MCF 10A (cell line): ENCODE measurements at places on chromosomes 6 and 20. TPM values are rescaled to one million over a fixed set of nuclear protein-coding genes. Genes with fewer than 3 reads are reported as not detected.

- no peak for DNase-seq
These were observed 30.3 kb downstream of the PLCG1 start for GRCh38 chr20:41167481-41168253.

DNA sequence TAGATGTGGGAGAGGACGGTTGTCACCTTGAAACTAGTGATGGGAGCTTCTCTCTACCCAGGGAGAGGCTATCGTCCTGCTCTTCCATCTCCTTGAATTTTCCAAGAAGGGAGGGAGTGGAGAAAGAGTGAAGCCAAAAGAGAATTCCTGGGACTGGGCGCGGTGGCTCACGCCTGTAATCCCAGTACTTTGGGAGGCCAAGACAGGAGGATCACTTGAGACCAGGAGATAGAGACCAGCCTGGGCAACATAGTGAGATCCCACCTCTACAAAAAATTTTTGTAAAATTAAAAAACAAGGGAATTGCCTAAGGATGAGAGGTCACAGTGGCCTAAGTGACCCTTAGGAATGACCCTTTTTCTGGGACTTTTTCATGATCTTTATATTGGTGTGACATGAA, 8.8 kb downstream of the MYH7B start:
- DNase-seq: no peak

DNA sequence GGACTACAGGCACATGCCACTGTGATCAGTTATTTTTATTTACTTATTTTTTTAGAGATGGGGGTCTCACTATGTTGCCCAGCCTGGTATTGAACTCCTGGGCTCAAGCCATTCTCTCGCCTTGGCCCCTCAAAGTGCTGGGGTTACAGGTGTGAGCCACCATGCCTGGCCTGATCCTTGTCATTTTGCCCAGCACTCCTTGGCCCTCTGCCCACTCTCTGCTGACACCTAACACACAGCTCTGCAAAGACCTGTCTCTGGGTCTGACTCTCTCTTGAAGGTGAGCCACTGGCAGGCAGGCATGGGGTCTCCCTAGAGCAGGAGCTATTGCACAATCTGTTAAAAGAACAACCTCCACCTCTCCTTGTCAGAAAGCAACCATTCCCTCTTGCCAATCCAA, 155.6 kb downstream of the ZFP64 start:
- peak; percentile 38 for DNase-seq

DNA sequence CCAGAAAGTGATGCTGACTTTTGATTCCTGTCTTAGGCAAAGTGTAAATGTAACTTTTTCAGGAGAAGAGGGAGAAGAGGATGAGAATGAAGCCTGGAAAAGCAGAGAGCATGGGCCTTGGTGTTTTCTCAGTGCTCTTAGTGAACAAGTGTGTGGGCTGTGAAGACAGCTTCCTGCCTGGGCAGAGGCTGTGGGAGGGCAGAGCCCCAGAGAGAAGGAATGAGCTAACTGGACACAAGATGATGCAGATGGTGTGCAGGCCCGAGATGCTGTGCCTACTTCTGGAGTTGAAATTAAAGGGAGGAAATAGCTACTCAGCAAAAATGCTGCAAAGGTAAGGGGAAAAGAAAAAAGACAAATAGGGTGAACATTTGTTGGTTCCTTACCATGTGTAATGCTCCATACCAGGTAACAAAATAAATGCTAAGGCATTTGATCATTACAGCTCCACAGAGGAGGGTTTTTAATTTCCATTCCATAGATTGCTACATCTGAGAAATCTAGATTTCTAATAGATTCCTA, 87.0 kb upstream of the CEP162 start:
- DNase-seq: no peak

The SLC22A2 gene
- not detected in 2 replicates for total RNA-seq

DNA sequence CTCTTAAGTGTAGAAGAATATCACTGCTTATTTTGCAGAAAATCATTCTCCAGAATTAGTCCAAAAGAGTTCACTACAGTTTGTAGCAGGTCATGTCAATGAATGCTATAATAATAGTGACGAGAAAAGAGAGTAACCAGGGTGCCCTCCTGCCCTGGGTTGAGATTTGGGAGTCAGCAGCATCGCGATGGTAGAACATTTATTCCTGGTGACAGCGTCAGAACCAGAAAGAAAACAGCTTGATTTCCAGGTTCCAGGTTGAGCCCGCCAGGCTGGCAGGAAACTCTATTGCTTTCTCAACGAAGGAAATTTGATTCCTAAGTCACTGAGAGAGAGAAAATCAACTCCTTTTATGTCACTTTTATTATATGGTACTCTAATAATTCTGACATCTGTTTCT, 550.3 kb downstream of the QKI start:
- DNase-seq: no peak

GRCh38 chr6:141401168-141401567, 731.6 kb upstream of the GJE1 start:
- DNase-seq: no peak

GRCh38 chr6:13141387-13141786, 186.9 kb downstream of the TBC1D7 start:
- DNase-seq: no peak

- DNase-seq: no peak
These were observed 4.3 kb downstream of the DLGAP4 start for GRCh38 chr20:36310215-36310981.

GRCh38 chr6:56486681-56487080, 156.0 kb downstream of the DST start:
- no peak for DNase-seq

DNA sequence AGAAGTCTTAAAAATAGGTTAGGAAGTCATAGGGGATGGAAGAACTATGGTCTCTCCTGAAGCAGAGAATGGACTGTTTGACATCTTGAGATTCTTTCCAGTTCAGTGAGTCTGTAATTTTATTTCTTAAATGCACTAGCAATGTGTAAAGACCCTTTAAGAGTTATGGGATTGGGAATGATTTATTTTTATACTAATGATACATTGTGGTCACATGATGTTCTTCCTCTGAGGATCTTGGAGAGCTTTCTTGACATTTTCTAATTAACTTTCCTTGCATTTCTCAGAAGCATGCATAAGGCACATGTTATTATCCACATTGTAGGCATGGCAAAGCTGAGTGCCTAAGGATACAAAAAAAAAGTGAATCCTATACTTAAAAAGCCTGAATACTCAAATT, 507.6 kb upstream of the NRSN1 start:
- DNase-seq: no peak

The SEL1L2 gene
- total RNA-seq: not detected in 2 replicates

The PHACTR3 gene
- total RNA-seq: 4.5 and 22.8 TPM in 2 replicates

DNA sequence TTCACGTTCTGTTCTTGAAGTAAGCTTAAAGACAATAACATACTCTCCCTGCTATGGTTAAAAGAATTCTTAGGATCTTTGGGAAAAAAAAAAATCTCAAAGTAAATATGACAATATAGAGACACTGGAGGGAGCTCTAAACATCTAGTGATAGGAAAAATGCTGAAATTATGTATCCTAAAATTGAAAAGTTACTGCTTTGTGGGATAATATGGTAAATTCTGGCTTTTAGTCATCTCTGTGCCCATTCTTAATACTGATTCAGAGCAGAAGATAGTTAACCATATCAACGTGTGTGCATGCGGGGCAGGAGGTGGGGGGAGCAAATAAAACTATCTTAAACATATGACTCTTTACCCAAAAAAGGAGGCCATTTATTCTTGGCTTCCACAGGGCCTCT, 165.4 kb downstream of the GMPR start:
- no peak for DNase-seq

DNA sequence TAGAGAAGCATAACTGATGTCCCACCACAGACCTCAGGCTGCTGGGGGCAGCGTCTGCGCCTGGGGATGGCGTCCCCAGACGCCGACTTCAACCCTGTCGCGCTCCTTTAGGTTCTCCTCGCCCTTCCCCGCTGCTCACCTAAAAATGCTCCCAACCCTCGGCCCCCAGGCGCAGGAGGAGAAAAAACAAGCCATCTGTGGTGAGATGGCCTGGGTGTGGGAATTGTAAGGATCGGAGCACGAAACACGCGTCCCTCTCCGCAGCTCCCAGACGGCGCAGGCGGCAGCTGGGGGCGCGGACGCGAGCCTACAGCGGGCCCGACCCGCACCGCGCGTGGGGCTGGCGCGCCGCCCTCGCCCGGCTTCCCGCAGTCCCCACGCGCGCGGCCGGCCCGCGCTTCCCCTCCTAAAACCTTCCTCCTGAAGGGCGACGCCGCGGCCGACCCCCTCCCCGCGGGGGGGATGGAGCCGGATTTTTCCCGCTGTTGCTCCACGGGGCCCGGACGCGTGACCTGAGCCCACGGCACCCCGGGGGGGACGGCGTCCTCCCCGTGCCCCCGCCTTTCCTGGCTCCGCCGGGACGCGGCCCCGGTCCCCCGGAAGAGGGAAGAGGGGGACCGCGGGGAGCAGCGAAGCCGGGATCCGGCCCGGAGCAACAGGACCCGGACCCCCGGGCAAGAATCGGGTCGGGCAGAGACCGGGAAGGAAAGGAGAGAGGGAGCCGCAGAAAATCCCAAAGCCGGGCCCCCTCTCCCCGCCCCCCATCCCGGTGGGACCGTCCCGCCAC, 611 bp downstream of the EPB41L2 start:
- peak; percentile 13 for DNase-seq

- no peak for DNase-seq
These were observed 4.2 kb upstream of the RSPO3 start for GRCh38 chr6:127114214-127114760.

DNA sequence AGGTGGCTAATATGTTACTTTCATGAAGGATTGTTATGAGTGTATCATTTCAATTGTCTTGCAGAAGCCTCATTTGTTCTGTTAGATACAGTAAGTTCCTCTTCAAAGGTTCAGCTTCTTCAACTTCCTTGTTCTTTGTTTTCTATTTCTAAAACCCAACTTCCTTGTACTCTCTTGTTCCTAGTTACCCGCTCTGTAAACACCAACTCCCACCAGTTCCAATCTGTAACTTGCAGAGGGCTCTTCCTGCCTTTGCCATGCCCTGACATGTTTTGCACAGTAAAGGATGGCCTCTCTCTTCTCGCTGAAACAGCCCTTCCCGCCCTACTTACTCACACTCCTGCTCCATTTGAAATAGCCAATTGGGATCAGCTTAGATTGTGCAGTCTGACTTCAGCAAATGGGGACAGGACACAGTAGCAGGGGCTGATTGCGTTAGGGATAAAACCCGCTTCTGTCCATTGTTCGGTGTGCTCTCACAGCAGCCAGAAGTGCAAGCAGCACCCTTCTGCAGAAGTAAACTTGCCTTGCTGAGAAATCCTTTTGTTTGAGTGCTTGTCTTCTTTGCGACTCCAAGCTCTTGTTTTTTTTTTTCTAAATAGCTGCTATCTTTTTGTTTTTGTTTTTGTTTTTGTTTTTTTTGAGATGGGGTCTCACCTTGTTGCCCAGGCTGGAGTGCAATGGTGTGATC, 45.9 kb upstream of the POU5F1 start:
- DNase-seq: no peak

- no peak for DNase-seq
These were observed 53.7 kb downstream of the TOP1 start for GRCh38 chr20:41082306-41082705.
